ENCODE measurements at places on chromosomes 1 and 21. TPM values are rescaled to one million over a fixed set of nuclear protein-coding genes. Genes with fewer than 3 reads are reported as not detected.

DNA sequence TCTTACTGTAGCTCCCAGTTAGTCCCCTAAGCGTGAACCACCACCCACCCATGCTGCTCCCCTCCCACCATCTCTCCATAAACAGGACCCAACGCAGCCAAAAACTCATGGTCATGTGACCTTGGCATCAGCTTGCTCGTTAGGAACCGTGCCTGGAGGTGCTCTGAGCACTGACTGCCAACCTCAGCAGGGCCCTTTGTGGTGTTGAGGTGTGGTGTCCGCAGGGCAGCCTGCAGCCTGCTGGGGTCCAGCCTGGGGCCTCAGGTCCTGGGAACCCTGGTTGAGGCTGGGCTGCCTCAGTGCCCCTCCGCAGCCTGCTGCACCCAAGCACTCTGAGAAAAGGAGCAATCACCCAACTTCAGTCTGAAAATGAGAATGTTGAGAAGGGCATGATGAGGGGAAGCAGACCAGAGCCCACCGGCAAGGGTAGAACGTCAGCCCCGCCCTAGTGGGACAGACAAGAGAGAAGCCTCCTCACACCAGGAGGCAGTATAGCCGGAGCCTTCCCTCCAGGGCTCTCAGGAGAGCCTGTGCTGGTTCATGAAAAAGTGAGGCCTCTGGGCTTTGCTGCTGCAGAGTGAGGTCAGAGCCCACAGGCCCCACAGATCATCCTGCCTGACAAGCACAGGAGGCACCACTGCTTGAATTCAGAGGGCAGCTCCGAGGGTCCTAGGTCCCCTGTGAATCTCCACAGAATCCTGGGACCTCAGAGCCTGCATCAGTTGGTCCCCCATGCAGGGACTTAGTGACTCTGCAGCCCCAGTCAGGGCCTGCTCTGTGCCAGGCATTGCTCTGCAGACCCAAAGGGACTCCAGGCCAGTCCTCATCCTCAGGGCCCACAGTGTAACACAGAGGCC is 4.9 kb upstream of the COL6A2 start:
- DNase-seq = no peak

DNA sequence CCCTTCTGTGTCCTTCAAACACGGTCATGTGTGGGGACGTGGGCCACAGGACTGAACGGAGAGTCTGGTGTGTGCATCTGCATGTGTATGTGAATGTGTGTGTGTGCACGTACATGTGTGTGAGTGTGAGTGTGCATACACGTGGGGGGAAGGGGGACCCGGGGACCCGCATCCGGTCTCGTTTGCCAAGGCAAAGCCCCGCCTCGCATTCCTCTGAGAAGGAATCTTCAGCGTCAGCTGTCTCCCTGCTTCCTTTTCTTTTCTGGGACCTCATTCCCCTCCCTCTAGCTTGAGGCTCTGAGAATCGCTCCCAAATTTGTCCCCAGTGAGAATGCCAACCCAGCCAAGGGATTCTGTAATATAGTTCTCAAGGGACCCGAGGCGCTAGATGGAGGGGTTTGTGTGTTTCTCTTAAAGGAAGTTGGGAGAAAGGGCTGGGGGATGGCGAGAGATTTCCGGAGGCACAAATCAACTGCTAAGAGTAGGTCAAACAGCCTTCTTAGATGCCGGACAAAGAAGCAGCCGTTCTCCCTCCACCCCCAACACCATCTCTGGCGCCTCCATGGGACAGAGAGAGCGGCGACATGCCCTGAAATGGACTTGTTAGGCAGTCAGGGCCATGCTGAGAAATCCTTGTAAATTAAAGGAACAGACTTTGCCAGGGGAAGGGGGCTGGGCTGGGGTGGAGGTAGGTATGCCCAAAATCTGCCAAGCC is 6.6 kb downstream of the IFFO2 start:
- no peak for DNase-seq

DNA sequence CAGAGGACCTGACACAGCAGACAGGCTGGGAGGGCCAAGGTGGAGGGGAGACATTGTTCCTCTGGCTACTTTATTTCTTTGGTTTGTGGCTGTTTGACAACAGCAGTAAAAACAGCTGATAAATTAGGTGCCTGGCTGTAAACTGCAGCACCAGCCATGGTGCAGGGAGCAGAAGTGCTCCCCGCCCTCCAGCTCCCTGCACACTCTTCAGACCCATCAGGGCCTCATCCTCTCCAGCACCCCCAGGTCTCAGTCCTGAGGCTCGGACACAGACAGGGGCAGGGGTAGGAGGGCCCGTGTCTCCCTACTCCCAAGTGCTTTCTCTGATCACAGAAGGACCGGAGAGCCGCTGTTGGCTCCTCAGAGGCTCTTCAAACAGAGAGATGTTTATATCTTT is 17.7 kb upstream of the LRRN2 start:
- DNase-seq = no peak

DNA sequence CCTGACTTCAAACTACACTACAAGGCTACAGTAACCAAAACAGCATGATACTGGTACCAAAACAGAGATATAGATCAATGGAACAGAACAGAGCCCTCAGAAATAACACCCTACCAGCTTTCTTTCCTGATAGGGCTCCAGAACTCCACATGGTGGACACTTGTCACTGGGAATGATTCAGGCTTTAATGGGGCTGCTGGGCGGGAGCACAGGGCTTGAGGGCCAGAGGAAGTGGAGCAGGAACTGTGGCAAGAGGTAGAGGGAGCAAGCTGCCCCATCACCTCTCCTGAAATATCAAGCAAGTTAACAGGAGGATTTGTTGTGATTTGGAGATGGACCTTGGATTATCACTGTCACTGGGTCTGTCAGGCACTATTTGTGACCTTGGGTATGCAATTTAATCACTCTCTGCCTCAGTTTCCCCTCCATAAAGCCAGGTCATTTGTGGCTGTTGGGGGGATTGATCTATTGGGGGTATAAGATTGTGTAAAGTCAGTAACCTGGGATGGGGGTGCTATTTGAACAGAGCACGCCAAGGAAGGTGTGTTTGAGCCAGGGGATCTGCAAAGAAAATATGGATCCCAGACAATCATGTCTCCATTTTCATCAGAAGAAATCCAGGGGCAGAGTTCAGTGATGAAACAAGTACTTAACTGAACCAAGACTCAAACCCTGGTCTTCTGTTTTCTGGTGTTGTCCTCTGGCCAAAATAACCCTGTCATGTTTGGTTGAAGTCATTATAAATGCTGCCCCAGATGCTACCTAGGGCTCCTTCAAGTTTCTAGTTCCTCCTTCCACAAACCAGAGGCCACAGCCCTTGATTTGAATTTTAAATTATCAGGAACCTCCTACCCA is 25.2 kb downstream of the ETS2 start:
- no peak for DNase-seq

DNA sequence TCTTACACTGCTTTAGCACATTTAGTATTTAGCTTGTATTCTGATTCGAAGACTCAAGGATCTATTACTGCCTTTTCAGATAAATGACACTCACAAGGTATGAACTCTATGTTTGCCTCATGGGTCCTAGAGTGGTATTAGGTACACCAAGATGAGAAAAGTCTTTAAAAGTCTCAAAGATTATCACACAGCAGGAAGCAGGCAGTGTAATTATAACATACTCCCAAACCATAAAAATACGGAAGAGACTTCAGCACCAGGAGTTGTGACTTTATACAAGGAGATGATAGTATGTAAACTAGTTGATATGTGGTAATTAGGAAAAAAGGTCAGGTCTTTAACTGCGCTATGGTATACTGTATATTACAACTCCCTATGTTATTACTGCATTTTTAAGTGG is 11.2 kb upstream of the RCSD1 start:
- DNase-seq = no peak

DNA sequence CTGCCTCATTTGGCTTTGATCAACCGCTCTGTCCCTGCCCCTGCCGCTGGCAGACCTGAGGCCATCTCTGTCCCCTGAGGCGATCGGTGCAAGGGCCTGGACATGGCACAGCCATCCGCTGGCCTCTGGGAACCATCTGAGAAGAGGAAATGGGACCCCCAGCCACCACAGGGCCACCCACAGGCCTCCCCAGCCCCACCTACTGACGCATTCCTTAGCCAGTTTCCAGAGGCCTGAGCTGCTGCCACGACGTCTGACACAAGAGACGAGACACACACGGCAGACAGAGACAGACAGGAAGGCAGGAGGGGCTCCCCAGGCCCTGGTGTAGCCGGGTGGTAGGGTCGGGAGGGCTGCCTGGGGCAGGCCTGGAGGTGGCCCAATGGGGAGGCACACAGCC is 37.3 kb upstream of the EDN2 start:
- no peak for DNase-seq

GRCh38 chr1:119327450-119328155 is 41.0 kb upstream of the HAO2 start:
- DNase-seq = no peak

GRCh38 chr1:200317236-200317635 is 92.6 kb downstream of the ZNF281 start:
- DNase-seq = no peak

GRCh38 chr1:225658041-225658440 is 5.1 kb upstream of the ENAH start:
- no peak for DNase-seq

DNA sequence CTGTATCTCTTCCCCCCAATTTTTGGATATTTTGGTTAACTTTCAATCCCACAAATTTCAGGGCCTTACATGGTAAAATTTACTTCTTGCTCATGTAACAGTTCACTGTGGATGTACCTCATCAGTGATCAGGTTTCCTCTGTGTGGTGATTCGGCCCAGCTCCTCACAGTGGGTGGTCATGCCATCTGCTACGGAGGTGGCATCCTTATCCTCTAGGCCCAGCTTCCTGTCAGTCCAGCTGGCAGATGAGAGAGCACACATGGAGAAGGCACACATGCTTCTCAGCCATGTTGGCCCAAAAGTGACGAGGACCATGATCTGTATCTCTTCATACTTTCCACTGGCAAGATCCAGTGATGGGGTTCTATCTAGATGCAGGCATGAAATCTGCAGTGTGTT is 27.2 kb downstream of the PCBP3 start:
- DNase-seq = no peak

DNA sequence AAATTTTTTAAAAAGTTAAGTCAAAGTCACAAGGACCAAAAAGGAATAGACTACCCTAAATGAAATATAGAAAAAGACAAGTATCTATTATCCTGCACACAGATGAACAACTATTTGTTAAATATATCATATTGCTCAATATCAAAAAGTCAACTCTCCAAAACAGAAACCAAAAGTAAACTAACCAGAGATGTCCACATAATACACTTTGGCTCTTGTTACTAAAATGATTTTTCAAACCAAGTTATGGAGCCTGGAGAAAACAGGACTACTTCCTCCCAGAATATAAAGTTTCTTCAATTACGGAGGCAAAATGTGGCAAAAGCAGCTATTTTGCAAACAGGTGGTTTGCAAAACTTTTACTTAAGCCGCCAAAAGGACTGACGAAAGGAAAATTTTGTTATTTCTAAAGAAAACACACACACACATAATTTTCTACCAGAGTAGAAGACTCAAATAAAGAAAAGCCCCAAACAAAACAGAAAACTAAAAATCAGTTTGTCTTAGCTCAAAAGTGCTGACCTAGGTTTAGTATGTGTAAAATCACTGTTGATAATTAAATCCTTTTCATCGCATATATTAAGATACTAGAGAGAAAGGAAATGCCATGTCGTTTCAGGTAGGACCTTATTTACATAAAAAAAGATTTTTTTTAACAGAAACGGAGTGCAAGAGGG is 1.1 kb downstream of the DPYD start:
- DNase-seq = no peak

- DNase-seq = no peak
Measured at GRCh38 chr1:170967042-170967910, 31.9 kb downstream of the MROH9 start.

- DNase-seq = no peak
Measured at GRCh38 chr1:182725259-182726255, 41.2 kb upstream of the RGS8 start.

DNA sequence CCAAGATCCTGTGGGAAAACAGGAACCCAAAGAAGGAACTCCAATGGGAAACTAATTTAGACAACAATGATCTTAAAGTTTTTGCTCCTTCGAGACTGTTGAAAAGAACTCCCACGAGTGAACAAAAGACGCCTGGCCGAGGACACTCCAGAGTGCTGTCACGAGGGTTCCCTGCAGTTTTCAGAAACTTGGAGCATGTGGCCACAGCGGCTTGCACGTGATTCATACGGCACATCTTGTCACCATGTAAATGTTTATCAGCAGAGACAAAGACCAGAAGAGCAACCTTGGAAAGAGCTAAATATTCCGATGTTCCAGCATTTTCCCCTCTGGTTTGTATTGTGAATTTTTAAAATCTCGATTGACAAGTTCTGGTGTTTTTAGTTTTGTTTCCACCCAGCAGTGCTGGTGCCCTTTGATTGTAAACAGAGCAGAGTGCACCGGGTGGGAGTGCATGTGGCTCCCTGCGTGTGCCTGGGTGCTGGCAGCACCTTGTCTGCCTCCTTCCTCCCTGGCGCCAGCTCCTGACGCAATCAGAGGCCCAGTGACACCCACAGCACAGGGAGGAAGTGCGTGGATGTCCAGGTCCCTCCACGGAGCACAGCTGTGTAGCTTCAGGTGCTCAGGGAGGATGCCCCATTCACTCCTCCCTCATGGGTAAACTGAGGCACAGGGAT is 23.0 kb downstream of the LRRC3 start:
- no peak for DNase-seq

DNA sequence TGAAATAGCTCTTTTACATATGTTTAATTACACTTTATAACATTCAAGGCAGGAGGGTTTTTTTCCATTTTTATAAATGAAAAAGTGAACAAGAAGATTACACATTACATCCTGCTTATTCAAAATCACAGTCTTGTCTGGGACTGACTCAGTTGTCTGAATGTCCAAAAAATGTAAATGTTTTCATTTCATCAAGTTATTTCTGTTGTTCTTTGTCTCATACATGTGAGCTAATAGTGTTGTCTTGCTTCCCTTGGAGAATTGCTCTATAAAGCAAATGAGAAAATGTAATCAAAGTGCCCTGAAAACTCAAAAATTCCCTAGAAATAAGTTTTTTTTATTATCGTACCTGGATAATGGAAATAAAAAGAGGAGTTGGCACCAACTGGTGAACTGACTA is 242.9 kb downstream of the GRIK1 start:
- no peak for DNase-seq

DNA sequence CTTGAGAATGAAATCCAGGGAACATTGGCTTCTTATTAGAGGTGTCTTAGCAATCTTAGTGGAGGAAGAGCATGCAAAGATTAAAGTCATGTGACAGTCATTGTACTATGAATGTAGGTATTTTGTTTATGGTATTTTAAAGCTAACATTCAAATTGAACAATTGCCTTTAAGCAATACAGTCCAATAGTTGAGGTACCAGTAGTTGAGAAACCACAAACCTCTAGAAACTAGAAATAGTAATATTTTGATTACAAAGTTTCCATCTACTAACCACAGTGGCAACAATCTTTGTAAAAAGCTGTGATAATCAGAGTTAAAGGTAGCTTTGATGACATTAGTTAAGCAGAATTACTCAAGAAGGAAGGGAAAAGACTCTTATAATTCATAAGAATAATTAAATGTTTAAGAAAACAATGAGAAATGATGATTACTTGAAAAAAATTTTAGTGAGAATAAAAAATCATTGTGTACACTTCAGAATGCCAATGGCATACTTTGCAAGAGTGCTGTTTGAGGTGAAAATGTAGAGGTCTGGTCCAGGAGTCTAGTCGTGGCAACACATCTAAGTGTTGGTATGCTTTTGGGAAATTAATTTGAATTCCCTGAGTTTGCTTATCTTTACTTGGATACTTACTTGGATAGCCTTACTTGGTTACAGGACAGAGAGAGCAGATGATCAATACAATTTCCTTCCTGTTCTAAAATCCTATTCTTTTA is 104.9 kb upstream of the PTGFR start:
- no peak for DNase-seq

The FNBP1L gene
- total RNA-seq = 21.2 TPM

The NUF2 gene
- not detected for total RNA-seq

The FGR gene
- total RNA-seq = 63.9 TPM

All from tibial nerve (tissue), 4 donors.